Fibroblast of lung (primary cell): ENCODE measurements at places on chromosomes 11 and 22. TPM values are rescaled to one million over a fixed set of nuclear protein-coding genes. Genes with fewer than 3 reads are reported as not detected.
A peak's percentile ranks its signal among the peaks of the same experiment; 100 is the strongest.

DNA sequence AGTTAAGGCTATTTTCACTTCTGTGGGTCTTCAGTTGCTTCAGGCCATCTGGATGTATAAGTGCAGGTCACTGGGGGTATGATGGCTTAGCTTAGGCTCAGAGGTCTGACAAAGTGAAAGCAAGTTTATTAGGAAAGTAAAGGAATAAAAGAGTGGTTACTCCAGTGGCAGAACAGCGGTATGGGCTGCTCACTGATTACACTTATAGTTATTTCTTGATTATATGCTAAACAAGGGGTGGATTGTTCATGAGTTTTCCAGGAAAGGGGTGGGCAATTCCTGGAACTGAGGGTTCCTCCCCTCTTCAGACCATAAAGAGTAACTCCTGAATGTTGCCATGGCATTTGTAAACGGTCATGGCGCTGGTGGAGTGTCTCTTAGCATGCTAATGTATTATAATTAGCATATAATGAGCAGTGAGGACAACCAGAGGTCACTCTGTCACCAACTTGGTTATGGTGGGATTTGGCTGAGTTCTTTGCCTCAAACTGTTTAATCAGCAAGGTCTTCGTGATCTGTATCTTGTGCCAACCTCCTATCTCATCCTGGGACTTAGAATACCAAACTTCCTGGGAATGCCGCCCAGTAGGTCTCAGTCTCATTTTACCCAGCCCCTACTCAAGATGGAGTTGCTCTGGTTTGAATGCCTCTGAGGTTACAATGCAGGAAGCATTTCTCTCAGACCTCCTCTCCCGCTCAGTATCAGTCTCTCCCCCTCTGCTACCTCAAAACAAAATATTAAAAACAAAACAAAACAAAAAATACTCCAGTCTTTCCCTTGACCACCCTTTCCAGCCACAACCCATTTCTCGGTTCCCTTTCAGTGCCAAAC, 106.6 kb upstream of the SLC22A12 start:
- no peaks in the 10 kb centered on the region for H3K36me3 ChIP-seq
- DNase-seq: no peak
- no peak overlapping the region for H3K27ac ChIP-seq
- no peaks in the 10 kb centered on the region for H3K4me1 ChIP-seq
- no peak overlapping the region for H3K4me3 ChIP-seq
- H3K27me3 ChIP-seq: peaks cover 25% of the 10 kb centered on the region

GRCh38 chr22:38745676-38746460, 9.9 kb downstream of the SUN2 start:
- no peak overlapping the region for H3K4me3 ChIP-seq
- peaks cover 44% of the 10 kb centered on the region for H3K36me3 ChIP-seq
- H3K27me3 ChIP-seq: no peaks in the 10 kb centered on the region
- H3K27ac ChIP-seq: no peak overlapping the region

GRCh38 chr11:69487391-69487790, 5.9 kb downstream of the LINC01488 start:
- H3K36me3 ChIP-seq: no peaks in the 10 kb centered on the region
- DNase-seq: no peak
- no peaks in the 10 kb centered on the region for H3K27me3 ChIP-seq
- no peak overlapping the region for H3K27ac ChIP-seq

- H3K4me3 ChIP-seq: no peak overlapping the region
- H3K36me3 ChIP-seq: no peaks in the 10 kb centered on the region
- H3K27me3 ChIP-seq: peaks cover 21% of the 10 kb centered on the region
- no peak overlapping the region for H3K27ac ChIP-seq
These were observed 24.9 kb downstream of the CDKN1C start for GRCh38 chr11:2860636-2861035.

DNA sequence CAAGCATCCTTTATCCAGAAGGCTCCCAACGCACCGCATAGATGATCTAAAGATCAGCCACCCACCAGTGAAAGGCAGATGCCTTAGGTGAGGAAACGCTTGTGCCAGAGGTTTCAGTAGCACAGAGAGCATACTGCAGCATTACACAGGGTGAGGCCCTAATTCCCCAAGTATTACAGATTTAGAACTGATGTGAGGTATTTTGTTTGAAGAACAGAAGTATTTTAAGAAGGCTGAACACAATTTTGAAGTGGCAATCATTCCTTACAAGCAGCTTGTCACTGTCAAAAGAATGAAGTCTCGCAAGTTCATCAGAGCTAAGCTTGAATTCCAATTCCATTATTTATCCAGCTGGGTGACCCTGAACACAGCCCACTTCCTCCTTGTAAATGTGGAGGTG, 70.0 kb upstream of the FAT3 start:
- H3K27me3 ChIP-seq: peaks cover 3% of the 10 kb centered on the region
- DNase-seq: no peak
- H3K36me3 ChIP-seq: no peaks in the 10 kb centered on the region
- H3K4me1 ChIP-seq: no peaks in the 10 kb centered on the region

DNA sequence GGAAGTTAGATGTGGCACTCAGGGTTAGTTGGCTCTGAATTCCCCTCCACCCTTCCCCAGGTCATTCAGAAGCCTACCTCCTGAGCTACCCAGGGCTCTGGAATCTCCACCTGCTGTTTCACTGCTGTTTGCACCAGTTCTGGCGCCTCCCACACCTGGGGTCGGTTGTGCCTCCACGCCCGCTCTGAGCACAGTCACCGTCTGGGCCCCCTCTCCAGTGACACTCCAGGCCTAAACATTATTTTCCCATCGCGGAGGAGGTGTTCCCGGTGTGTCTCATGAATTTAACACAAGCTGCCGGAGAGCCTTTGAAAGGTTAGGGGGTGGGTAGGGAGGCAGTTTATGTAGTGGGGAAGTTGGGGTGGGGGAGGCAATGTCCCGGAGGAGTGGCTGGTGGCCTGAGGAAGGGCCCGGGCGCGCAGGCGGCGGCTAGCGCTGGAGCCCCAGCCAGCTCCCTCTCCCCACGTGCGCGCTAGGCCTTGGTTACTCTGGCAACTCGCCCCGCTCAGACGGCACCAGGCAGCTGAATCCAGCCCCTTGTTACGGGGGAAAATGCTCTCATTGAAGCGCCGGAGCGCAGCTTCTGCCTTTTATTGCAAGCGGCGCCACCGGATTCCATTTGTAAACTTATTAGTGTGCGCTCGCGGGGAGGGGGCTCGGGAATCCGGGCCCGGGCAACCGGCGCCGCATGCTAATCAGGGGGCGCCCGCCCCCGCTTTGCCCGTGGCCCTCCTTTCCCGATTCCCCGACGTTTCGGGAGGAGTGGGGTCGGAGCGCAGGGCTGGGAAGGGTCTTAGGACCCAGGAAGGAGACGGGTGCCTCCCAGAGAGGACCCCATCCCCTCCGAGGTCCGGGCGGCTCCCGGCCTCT, 52.4 kb downstream of the GRIK4 start:
- DNase-seq: peak; percentile 39
- H3K4me3 ChIP-seq: no peak overlapping the region
- H3K27me3 ChIP-seq: no peaks in the 10 kb centered on the region
- H3K4me1 ChIP-seq: peaks cover 2% of the 10 kb centered on the region
- H3K27ac ChIP-seq: no peak overlapping the region
- H3K36me3 ChIP-seq: no peaks in the 10 kb centered on the region

- H3K4me3 ChIP-seq: no peak overlapping the region
- H3K27ac ChIP-seq: no peak overlapping the region
- no peaks in the 10 kb centered on the region for H3K4me1 ChIP-seq
These were observed 29.7 kb downstream of the ZFTA start for GRCh38 chr11:63738720-63739360.

DNA sequence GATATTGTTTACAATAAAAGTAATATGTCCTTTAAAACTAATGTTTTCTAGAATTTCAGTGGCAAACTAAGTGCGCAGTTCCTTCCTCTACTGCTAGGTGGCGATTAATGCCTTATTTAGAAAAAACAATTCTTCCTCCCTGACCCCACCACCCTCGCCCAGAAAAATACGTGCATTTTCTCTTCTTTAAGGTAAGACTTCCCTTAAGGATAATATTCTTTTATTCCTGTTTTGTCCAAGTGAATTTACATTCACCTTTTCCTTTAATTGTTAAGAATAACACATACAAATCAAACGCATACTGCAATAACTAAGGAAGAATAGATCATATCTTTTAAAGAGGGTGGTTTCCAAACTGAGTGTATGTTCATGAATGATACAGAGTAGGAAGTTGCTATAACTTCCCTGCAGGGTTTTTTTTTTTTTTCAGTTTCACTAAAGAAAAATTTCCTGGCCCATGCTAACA, 17.0 kb upstream of the PSMA1 start:
- H3K27ac ChIP-seq: no peak overlapping the region
- H3K36me3 ChIP-seq: no peaks in the 10 kb centered on the region
- H3K4me3 ChIP-seq: no peak overlapping the region
- H3K4me1 ChIP-seq: no peaks in the 10 kb centered on the region
- no peaks in the 10 kb centered on the region for H3K27me3 ChIP-seq
- peak; percentile 7 for DNase-seq

DNA sequence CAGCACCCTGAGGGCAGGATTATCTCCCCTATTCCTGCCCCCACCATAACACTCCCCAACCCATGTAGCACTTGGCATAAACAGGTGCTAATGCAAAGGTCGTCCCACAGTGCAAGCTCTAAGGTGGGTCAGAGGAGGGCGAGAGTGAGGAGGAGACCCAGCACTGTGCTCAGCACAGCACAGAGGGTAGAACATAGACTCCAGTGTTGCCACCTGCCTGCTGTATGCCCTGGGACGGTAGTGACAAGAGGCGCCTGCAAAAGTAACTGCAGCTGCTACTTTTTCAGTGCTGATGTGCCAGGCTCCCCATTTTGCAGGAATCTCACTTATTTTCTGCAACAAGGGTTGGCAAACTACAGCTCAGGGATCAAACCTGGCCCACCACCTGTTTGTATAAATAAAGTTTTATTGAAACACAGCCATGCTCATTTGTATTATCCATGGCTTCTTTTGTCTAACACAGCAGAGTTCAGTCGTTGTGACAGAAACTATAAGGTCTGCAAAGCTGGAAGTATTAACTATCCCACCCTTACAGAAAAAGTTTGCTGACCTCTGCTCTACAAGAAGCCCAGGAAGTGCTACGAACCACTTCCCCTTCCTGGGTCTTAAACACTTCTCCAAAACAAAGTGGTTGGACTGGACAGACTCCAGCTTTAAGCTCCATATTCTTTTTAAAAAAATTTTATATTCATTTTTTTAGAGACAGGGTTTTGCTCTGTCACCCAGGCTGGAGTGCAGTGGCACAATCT, 16.9 kb upstream of the CDC42BPG start:
- H3K27me3 ChIP-seq: no peaks in the 10 kb centered on the region
- H3K4me1 ChIP-seq: peaks cover 51% of the 10 kb centered on the region
- DNase-seq: no peak
- H3K4me3 ChIP-seq: no peak overlapping the region

- H3K36me3 ChIP-seq: no peaks in the 10 kb centered on the region
- H3K27me3 ChIP-seq: no peaks in the 10 kb centered on the region
- no peaks in the 10 kb centered on the region for H3K4me1 ChIP-seq
- H3K4me3 ChIP-seq: no peak overlapping the region
- no peak overlapping the region for H3K27ac ChIP-seq
These were observed 38.2 kb upstream of the SESN3 start for GRCh38 chr11:95269036-95269819.

GRCh38 chr11:2289859-2290258, 11.9 kb downstream of the C11orf21 start:
- H3K27me3 ChIP-seq: peaks cover 9% of the 10 kb centered on the region
- no peak for DNase-seq
- no peak overlapping the region for H3K27ac ChIP-seq
- H3K4me3 ChIP-seq: no peak overlapping the region
- H3K4me1 ChIP-seq: no peaks in the 10 kb centered on the region

DNA sequence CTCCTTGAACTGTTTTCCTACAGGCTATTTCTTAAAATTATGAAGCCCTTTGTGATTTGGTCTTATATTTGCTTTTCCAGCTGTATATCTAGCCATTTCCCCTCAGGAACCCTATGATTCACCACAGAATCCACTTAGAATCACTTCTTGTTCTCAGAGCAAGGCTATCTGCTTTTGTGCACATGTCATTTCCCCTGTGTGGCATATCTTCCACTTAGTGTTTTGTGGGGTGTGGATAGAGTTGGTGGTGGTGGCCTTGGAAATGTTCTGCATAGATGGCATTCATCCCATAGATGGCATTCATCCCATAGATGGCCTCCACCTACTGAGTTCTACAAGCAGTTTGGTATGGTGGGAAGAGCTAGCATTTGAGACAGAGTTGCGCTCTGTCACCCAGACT, 44.7 kb downstream of the SWAP70 start:
- no peaks in the 10 kb centered on the region for H3K27me3 ChIP-seq
- H3K4me1 ChIP-seq: no peaks in the 10 kb centered on the region
- H3K27ac ChIP-seq: no peak overlapping the region
- DNase-seq: no peak

- peak overlapping the region; percentile 80 for H3K27ac ChIP-seq
- H3K36me3 ChIP-seq: no peaks in the 10 kb centered on the region
- H3K27me3 ChIP-seq: no peaks in the 10 kb centered on the region
- peak; percentile 61 for DNase-seq
- H3K4me3 ChIP-seq: peak overlapping the region; percentile 47
- H3K4me1 ChIP-seq: peaks cover 17% of the 10 kb centered on the region
These were observed 39.1 kb upstream of the CREB3L1 start for GRCh38 chr11:46238078-46238966.

- no peaks in the 10 kb centered on the region for H3K4me1 ChIP-seq
- H3K27ac ChIP-seq: no peak overlapping the region
- no peaks in the 10 kb centered on the region for H3K27me3 ChIP-seq
- H3K4me3 ChIP-seq: no peak overlapping the region
- DNase-seq: no peak
These were observed 760.6 kb downstream of the OPCML start for GRCh38 chr11:132771746-132772145.

- H3K27me3 ChIP-seq: no peaks in the 10 kb centered on the region
- H3K4me1 ChIP-seq: no peaks in the 10 kb centered on the region
- H3K27ac ChIP-seq: no peak overlapping the region
- no peak overlapping the region for H3K4me3 ChIP-seq
- no peak for DNase-seq
- no peaks in the 10 kb centered on the region for H3K36me3 ChIP-seq
These were observed 481.4 kb downstream of the ETS1 start for GRCh38 chr11:128105950-128106349.

TM7SF2 gene
- total RNA-seq: 30.0 and 89.5 TPM in 2 replicates

STX5 gene
- total RNA-seq: 40.3 and 44.9 TPM in 2 replicates

LBHD1 gene
- total RNA-seq: 3.6 and 4.5 TPM in 2 replicates

OMP gene
- total RNA-seq: 0.51 and 0.83 TPM in 2 replicates

CREB3L1 gene
- total RNA-seq: 14.4 and 28.4 TPM in 2 replicates

POTEH gene
- total RNA-seq: not detected in 2 replicates

C11orf65 gene
- total RNA-seq: 1.8 and 2.3 TPM in 2 replicates

KLHL35 gene
- total RNA-seq: 1.3 and 1.8 TPM in 2 replicates

OR2AT4 gene
- not detected in 2 replicates for total RNA-seq

CNTN5 gene
- not detected in 2 replicates for total RNA-seq

RIMBP3B gene
- under 0.01 TPM in 2 replicates for total RNA-seq

SHISA8 gene
- not detected in 2 replicates for total RNA-seq
